Large intestine (tissue), 12 donors: ENCODE measurements at places on chromosomes 16 and 17. TPM values are rescaled to one million over a fixed set of nuclear protein-coding genes. Genes with fewer than 3 reads are reported as not detected.

- no peak for DNase-seq
These were observed 34.4 kb downstream of the CREBBP start for GRCh38 chr16:3846087-3846486.

DNA sequence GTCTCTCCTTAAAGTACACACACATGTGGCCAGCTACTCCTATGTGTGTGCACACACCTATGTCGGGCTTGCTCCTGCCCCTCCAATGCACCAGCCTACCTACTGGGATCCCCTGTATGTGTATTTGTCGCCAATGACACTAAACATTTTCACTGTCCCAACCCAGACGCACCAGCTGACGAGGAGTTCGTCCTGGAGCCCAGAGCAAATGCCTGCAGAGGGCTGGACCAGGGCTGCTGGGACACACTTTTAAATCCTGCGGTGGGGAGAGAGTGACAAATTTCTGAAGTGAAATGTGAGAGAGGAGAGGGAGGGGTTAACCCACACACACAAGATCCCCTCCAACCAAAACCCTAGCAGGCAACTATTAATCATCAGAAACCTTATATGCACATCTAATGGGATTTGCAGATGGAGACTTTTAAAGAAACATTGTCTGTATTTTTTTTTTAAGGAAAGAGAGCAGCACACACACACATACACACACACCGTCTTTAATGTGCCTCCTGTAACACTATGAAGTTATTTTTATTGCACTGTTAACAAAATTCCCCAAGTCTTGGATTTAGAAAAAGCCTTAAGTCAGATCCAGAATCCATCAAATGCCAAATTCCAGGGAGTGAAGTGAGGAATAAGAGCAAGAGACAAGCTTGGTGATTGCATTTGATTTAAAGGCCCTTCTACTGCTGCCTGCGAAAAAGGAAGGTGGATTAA, at the start of gene MEOX1:
Gene MEOX1 (minus strand): TSS at position 224 of the 714 bp plus-strand sequence. CDS start 388 bp downstream, outside the sequence.
- no peak for DNase-seq

- DNase-seq, result peak; percentile 67
These were observed 629 bp downstream of the GEMIN4 start for GRCh38 chr17:751269-752001.

DNA sequence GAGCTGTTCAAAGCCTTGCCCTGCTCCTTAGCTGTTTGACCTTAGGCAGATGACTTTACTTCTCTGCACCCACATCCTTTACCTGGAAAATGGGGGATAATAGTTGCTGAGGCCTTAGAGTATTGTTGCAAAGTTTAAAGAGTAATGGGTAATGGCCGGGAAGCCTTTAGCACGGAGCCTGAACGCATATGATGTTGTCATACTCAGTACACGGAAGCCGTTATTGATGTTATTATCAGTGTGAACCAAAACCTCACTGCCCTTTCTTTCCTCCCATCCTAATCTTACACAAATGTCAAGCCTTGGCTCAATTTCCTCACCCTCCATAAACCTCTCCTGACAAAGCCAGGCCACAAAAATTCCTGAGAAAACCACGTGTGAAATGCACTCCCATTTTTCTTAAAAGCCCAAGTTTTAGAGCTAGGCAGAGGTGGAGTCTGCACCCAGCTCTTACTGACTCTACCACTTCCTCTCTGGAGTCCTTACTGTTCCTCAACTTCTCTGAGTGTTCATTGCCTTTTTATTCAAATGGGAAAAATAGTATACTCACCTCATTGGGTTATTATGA, 67.3 kb upstream of the CACNG3 start:
- DNase-seq, result no peak

Gene AIPL1
- polyA plus RNA-seq, result not detected

DNA sequence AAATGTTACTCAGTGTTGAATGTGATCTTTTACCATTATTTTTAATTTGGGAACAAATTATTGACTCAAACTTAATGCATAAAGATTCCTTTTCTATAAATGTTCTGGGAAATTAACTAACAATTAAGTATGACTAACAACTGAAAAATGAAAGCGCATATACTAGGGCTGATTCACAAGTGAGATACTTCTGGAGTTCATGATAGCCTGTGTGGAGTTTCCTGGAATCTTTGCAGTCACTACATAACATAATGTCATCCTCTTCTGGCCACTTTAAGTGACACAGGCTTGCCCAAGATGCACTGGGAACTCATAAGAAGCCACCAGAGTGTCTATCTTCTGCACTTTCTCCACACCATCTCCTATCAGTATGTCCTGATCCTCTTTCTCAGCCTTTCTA, 450.3 kb upstream of the CDH11 start:
- DNase-seq, result no peak

Gene GAST
- 0.28 TPM for polyA plus RNA-seq

DNA sequence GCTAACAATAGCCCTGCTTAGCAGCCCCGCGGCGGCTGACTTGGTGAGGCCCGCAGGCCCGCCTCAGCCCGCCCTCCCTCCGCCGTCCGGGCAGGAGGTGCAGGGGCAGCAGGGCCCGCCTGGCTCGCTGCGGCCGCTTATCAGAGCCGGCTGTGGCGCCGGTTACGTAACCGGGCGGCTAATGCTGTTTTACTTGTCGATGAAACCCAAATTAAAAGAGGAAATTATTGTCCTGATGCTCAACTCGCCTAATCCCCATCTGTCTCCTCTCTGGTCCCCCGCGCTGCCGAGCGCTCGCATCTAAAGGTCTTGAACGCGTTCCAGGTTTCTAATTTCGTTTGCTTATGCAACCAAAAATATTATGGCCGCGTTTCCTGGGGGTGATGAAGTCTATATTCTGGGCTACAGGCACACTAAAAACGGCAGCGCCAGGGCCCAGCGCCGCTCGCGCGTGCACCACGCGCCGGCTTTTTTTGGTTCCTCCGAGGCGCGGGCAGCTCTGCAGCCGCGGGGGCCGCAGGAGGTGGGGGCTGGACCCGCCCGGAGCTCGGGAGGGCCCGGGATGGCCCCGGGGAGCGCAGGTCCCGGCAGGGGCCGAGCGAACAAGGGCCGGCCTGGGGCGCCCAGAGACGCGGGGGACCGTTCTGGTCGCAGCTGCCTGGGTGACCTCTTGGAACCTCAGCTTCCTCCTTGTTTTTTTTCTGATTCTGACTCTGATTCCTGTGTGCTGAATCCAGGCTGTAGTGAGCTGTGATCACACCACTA, 65.2 kb upstream of the TOB1 start:
- DNase-seq, result peak; percentile 76

GRCh38 chr17:4747847-4748246, 8.1 kb upstream of the CXCL16 start:
- DNase-seq, result no peak

DNA sequence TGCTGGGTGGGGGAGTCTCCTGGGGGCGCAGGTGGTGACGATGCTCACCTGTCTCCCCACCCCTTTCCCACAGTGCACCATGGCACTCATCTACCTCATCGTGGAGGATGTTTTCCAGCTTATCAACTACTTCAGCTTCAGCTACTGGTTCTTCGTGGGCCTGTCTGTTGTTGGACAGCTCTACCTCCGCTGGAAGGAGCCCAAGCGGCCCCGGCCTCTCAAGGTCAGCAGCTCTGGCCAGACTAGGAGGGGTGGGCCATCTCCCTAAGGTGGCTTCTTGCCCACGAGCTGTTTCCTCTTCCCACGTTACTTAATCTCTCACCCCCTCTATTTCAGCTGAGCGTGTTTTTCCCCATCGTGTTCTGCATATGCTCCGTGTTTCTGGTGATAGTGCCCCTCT, 14.5 kb downstream of the SLC7A6OS start:
- DNase-seq, result no peak

Gene FTSJ3
- polyA plus RNA-seq, result 49.6 TPM

- no peak for DNase-seq
These were observed 36.5 kb downstream of the TRARG1 start for GRCh38 chr17:1315891-1316403.

DNA sequence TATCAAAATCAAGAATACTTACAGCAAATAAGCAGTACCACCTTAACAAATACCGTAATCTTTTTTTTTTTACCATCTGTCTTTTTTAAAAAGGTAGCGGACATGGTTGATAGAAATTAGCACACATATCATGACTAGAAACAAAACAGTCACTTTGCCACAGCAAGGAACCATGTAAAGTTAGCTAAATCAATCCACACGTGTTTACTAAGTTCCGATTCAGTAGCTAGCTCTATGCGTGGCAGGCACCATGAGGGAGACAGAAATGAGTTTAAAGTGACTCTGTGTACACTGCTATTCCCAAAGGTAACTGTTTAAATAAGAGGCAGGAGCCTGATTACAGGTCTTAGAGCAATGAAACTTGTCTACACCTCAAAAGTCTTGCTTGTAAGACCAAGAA, 108.6 kb downstream of the XYLT1 start:
- no peak for DNase-seq

Gene CDH16
- polyA plus RNA-seq, result 7.9 TPM

DNA sequence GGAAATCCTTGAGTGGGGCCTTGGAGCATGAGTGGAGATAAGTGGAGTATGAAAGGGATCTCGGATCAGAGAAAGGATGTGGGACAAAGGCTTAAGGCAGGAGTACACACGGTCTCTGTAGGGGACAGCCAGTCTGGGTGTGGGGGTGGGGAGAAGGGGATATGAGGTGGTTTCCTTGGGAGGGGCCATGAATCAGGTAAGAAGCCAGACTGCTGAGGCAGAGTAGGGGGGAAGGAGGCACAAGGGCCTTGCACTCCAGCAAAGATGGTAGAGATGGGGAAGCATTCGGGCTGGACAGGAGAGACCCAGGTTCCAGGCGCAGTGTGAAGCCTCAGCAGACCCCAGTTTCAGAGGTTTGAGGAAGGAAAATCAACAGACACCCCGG, 1.6 kb downstream of the HSD11B2 start:
- DNase-seq, result no peak

Gene MYL11
- polyA plus RNA-seq, result 14.6 TPM

Gene DOC2A
- polyA plus RNA-seq, result 4.2 TPM

- no peak for DNase-seq
These were observed 12.3 kb upstream of the SLC7A5 start for GRCh38 chr16:87881324-87882200.

- peak; percentile 81 for DNase-seq
These were observed at the start of gene PIGQ for GRCh38 chr16:569445-570254. TSS of gene PIGQ (plus strand) at chr16:569968. CDS start at chr16:574075, 4,107 bp downstream.

DNA sequence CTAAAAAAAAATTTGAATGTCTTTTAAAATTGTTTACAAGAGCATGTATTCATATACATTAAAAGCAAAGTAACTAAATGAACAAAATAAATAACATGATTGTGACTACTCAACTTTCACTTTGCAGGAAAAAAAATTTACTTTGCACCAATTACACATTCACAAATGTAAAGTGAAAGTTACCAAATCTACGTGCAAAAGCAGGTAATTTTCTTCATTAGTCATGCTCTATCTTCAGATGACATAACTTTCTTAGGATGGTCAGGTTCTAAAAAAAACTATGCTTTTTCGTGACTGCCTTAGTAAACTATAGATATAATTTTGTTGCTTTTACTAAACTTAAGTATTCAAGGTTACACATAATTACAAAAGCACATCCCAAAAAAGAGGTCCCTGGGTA, 17.0 kb upstream of the ABCA10 start:
- DNase-seq, result no peak

DNA sequence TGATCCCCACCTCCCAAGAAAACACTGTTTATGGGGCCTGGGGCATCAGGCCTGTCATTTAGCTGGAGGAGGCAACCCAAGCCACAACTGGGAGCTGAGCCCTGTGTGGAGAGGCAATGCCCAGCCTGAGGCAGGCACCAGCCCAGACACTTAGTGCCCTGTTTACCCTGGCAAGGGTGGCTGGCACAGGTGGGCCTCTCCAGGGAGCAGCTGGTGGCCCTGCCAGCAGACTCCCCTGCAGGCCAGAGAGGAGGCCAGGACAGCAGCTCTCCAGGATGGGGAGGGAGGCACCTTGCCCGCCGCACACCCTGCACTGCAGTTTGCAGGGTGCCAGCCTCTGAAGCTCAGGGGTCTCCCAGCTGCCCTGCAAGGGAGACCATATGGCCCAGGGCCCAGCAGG, 9.1 kb upstream of the TMEM92 start:
- no peak for DNase-seq

- DNase-seq, result no peak
These were observed 6.8 kb downstream of the FBXO47 start for GRCh38 chr17:38960402-38960801.

DNA sequence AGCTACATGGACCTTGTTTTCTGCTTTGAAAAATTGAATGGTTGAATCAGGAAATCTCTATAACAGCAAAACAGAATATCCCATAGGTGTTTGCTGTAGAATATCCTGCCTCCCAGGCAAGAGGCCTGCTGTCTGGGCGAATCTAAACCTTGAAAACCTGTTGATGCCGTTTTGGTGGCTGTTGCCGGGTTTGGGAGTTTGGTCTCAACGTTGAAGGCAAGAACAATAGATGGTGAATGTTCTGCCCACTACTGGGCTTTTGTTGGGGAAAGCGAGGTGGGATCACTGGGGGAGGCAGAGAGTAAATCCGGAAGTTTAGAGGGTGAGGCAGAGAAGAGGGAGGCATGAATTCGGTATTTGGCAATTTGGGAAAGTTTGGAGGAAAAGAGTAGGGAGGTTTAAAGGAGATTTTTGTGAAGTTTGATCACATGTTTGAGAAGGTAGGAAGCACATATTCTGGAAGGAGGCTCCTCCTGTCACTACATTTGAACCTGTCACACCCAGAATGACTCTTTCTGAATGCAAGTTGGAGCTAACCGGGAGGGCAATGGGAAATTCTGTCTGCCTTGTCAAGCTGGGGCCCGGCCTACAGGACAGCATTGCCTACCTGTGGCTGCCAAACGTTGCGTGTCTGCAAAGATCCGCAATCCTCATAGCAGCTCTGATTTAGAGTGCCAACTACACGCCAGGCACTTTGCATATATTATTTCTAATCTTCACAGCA, 46.5 kb downstream of the GPRC5B start:
- DNase-seq, result no peak

Gene CLDN7
- 250 TPM for polyA plus RNA-seq

GRCh38 chr16:77890075-77890474, 101.7 kb downstream of the VAT1L start:
- DNase-seq, result no peak

DNA sequence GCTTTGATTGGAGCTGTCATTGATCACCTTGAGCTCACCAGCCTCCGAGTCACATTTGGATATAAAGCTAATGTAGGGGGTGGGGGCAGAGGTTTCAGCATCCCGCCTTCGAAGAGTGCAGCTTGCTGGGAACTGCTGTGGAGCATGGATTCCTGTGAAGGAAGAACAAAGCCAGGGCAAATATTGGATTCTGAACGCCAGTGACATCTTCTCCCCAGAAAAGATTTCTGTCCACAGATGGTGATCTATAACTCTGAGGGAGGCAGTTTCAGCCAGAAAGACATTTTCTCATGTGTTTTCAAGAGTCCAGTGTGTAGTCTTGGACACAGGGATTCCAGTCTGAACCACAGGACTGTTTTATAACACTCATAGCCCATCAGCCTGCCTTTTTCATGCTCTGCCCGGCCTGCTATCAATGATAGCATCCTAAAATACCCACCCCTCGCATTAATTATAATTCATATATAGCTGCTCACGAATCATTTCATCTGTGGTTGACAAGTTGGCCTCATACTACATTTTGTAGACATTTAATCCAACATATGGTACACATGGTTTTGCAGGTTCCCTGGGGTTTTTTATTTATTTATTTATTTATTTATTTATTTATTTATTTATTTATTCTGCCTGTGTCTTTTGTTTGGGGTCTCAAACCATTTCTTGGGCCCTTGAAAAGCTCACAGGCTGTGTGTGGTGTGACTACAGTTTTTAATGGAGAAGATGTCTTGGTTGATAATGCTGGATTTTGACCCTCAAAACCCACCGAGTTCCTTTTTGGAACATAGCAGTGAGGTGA, 47.1 kb upstream of the SALL1 start:
- DNase-seq, result no peak

- DNase-seq, result peak; percentile 21
These were observed 370.0 kb downstream of the CDH11 start for GRCh38 chr16:64751906-64752305.

Gene C1QTNF8
- 0.03 TPM for polyA plus RNA-seq

Gene KCNG4
- polyA plus RNA-seq, result not detected

Gene MAF
- polyA plus RNA-seq, result 224 TPM
